SK-N-SH (cell line): ENCODE measurements at places on chromosomes 7 and 10.
A peak's percentile ranks its signal among the peaks of the same experiment; 100 is the strongest.

DNA sequence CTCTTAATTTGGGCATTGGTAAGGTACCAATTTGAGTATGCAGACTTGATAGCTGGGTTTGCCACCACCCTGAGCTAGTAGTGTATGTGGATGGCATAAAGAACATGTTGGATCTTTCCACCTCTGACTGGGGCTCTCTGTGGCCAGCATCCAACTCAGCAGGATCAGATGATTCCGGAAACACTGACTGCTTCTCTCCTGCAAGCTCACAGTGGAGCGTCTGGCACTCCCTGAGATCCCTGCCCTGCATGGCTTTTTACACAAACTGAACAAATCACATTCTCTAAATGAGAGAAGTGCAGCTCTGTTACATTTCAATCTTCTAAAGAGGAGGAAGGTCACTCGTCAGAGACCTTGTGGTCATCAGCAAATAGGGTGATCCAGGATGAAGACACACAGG is 1057.5 kb downstream of the NRG3 start:
- no peak overlapping the region for H3K4me3 ChIP-seq
- H3K27ac ChIP-seq: no peak overlapping the region
- DNase-seq: no peak

GRCh38 chr10:127442220-127442525 is 106.9 kb upstream of the NPS start:
- no peak overlapping the region for H3K27ac ChIP-seq
- H3K4me3 ChIP-seq: no peak overlapping the region
- H3K4me1 ChIP-seq: no peaks in the 10 kb centered on the region
- H3K27me3 ChIP-seq: no peaks in the 10 kb centered on the region

DNA sequence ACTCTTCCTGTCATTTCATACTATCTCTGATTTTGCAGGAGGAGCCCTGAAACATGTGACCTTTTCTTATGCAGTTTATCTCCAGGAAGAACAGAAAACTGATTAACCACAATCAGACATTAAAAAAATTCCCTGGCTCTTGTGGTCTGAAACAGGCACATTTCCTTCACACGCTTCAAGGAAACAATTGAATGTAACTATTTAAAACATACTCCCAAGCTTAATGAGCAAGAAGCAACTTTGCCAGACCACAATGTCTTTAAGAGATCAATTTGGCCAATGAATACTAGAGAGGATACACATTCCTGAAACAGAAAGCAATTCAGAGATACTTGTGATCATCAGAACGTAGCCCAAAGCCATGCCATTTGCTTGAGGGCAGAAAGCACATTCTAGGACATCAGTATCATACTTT is 65.8 kb downstream of the PIP4K2A start:
- DNase-seq: no peak
- no peak overlapping the region; the same call in 1 of the 2 replicates for H3K4me3 ChIP-seq
- H3K27me3 ChIP-seq: no peaks in the 10 kb centered on the region
- no peaks in the 10 kb centered on the region; the same call in 1 of the 2 replicates for H3K36me3 ChIP-seq

DNA sequence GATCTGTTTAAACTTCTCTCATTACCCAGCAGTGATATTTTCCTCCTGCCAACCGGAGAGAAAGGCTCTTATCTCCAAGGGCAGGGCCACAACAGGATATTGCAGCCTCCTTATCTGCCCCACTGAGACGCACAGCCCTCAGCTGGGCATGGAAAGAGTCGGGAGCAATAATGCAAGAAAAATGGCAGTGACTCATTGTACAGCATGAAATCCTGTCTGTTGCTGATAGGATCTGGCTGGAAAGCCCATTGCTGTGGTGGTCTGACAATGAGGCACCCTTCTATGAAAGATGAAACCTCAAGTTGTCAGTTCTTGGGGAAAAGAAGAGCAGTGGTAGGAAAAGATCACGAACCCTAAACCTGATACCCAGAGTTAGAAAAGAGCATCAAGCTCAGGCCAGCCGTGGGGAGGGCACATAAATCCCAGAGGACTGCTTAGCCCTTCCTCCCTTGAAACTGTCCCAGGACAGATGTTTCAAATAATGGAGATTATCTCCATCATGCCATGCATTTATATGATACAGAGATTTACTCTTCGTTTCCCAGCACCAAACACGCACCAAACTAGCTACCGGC is 47.0 kb upstream of the FIGNL1 start:
- H3K27ac ChIP-seq: peak overlapping the region; percentile 100
- peaks cover 5% of the 10 kb centered on the region; the same call in 1 of the 2 replicates for H3K36me3 ChIP-seq
- DNase-seq: peak; percentile 81
- 0 out of 2 replicates have a peak overlapping the region, but pooled peaks have one; percentile 2 for H3K4me3 ChIP-seq

- H3K27ac ChIP-seq: no peak overlapping the region
- H3K4me1 ChIP-seq: no peaks in the 10 kb centered on the region
- no peak overlapping the region for H3K4me3 ChIP-seq
These were observed 97.9 kb downstream of the TSPAN12 start for GRCh38 chr7:120760050-120760449.

GRCh38 chr10:16907687-16908086 is 90.5 kb upstream of the RSU1 start:
- DNase-seq: no peak
- no peak overlapping the region; the same call in 1 of the 2 replicates for H3K27ac ChIP-seq
- no peak overlapping the region for H3K4me3 ChIP-seq
- H3K27me3 ChIP-seq: no peaks in the 10 kb centered on the region

DNA sequence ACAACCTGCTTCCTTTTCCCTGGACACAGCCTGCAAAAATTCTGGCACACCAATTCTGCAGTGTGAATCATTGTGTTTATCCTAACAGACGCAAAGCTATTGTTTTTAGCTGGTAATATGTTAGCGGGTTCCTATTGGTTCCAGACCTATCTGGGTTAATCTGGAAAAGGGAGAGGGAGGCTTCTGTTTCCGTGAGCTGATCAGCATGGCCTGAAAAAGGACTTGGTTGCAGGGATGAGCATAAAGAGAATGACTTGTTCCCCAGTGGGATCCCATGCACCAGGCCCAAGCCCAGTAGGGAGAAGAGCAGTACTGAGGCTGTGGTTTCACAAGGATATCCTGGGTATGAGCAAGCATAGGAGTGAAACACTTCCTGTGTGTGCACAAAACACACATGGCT is 78.4 kb downstream of the PDE1C start:
- H3K27ac ChIP-seq: no peak overlapping the region
- H3K4me1 ChIP-seq: no peaks in the 10 kb centered on the region
- DNase-seq: no peak
- H3K4me3 ChIP-seq: no peak overlapping the region

GRCh38 chr7:105807448-105807762 is 69.0 kb downstream of the ATXN7L1 start:
- no peak for DNase-seq
- no peaks in the 10 kb centered on the region for H3K36me3 ChIP-seq
- H3K27me3 ChIP-seq: no peaks in the 10 kb centered on the region
- H3K4me3 ChIP-seq: no peak overlapping the region

DNA sequence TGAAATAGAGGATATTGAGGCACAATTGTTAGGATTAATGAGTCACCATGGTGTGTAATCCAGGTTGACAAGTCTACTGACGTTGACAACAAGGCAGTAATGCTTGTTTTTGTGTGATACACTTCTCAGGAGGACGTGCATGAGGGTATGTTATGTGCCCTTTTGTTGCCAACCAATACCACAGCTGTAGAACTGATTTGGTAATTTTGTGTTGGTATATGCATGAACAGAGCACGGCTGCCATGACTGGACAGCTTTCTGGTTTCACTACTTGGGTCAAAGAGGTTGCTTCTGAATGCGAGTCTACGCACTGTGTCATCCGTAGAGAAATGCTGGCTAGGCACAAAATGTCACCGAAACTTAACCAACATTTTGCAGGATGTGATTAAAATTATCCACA is 32.9 kb downstream of the PHTF2 start:
- no peak for DNase-seq
- no peaks in the 10 kb centered on the region for H3K27me3 ChIP-seq
- H3K27ac ChIP-seq: no peak overlapping the region
- H3K4me1 ChIP-seq: peaks cover 4% of the 10 kb centered on the region

- no peak overlapping the region for H3K27ac ChIP-seq
- H3K4me1 ChIP-seq: no peaks in the 10 kb centered on the region
- no peak for DNase-seq
- H3K27me3 ChIP-seq: no peaks in the 10 kb centered on the region
These were observed 11.2 kb upstream of the THSD7A start for GRCh38 chr7:11843113-11843765.

- H3K27ac ChIP-seq: no peak overlapping the region
- peaks cover 21% of the 10 kb centered on the region; the same call in 1 of the 2 replicates for H3K4me1 ChIP-seq
- H3K36me3 ChIP-seq: no peaks in the 10 kb centered on the region
- H3K27me3 ChIP-seq: no peaks in the 10 kb centered on the region; the same call in 1 of the 2 replicates
- no peak for DNase-seq
These were observed 57.8 kb upstream of the OPALIN start for GRCh38 chr10:96416643-96417042.

DNA sequence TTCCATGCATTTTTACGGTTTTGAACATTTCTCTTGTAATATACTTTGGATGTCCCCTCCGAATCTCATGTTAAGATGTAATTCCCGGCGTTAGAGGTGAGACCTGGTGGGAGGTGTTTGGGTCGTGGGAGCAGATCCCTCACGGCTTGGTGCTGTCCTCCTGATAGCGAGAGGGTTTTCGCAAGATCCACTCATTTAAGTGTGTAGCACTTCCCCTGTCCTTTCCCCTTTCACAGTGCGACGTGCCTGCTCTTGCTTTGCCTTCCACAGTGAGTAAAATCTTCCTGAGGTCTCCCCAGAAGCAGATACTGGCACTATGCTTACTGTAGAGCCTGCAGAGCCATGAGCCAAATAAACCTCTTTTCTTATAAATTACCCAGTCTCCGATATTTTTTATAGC is 6.6 kb downstream of the GPR141 start:
- no peak for DNase-seq
- H3K27me3 ChIP-seq: no peaks in the 10 kb centered on the region
- H3K4me1 ChIP-seq: no peaks in the 10 kb centered on the region
- H3K36me3 ChIP-seq: no peaks in the 10 kb centered on the region
- no peak overlapping the region for H3K4me3 ChIP-seq
- H3K27ac ChIP-seq: no peak overlapping the region

GRCh38 chr7:28500138-28500537 is 87.8 kb downstream of the CREB5 start:
- DNase-seq: no peak
- H3K27ac ChIP-seq: no peak overlapping the region
- no peaks in the 10 kb centered on the region for H3K4me1 ChIP-seq
- H3K36me3 ChIP-seq: no peaks in the 10 kb centered on the region

GRCh38 chr7:120825152-120825551 is 32.8 kb downstream of the TSPAN12 start:
- no peak overlapping the region for H3K4me3 ChIP-seq
- no peaks in the 10 kb centered on the region for H3K4me1 ChIP-seq
- H3K36me3 ChIP-seq: no peaks in the 10 kb centered on the region
- no peak for DNase-seq
- peaks cover 6% of the 10 kb centered on the region; the same call in 1 of the 2 replicates for H3K27me3 ChIP-seq
- no peak overlapping the region for H3K27ac ChIP-seq

- H3K27me3 ChIP-seq: no peaks in the 10 kb centered on the region
- DNase-seq: no peak
These were observed 20.8 kb upstream of the ERVW-1 start for GRCh38 chr7:92498557-92498956.
